ENCODE measurements at places on chromosomes 11 and 22.

DNA sequence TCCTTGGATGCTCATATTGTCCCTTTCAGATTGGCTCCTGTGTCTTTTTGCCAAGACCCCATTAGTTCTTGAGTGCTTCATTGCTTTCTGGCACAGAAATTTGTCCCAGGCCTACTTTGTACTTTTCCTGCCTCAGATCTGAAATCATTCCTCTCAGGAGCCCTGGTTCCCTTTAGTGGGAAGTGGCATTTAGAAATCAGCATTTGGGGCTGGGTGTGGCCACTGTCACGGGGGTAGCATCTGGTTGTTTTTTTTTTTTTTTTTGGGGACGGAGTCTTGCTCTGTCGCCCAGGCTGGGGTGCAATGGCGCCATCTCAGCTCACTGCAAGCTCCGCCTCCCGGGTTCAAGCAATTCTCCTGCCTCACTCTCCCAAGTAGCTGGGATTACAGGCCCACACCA is 18.2 kb downstream of the PPFIA1 start:
- DNase-seq: no peak

DNA sequence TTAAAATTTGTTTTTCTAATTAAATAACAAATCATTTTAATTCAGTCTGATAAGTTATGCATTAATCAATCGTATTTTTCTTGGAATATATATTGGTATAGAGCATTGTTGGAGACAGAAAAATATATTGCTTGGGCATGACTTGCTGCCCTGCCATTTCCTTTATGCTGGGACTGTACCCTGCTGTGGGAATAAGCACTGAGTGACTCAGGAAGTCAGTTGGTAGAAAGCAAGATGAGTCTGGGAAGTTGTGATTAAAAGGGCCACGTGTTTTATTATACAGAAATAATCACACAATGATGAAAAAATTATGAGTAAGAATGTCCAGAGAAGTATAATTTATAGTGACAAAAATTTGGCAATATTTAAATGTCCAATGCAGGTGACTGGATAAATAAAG is 139.5 kb downstream of the KIF18A start:
- no peak for DNase-seq

GRCh38 chr22:19645391-19645790 is 68.9 kb upstream of the SEPTIN5 start:
- DNase-seq: no peak

DNA sequence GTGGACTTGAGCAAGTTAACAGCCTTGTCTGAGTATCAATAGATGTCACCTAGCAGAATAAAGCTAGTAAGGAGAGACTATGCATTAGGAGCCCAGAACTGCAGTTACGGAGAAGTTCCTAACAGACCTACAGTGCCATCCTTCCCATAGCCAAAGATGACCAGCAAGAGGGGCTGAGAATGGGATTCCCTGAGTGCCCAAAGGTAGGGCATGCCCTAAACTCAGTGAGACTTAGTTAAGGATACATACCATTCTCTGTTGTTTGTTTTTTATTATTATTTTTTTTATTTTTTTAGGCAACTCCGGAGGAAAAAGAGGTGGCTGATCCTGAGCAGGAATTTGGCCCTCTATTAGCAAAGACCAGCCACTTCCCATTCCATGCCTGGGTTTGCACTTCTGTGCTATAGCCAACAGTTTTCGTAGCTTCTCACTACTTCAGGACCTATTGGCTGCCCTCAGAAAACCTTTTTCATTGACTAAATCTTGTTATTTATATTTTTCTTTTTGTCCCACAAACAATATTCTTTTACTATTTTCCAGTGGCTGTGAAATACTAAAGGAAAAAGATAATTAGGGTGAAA is 33.3 kb upstream of the CCDC34 start:
- no peak for DNase-seq

DNA sequence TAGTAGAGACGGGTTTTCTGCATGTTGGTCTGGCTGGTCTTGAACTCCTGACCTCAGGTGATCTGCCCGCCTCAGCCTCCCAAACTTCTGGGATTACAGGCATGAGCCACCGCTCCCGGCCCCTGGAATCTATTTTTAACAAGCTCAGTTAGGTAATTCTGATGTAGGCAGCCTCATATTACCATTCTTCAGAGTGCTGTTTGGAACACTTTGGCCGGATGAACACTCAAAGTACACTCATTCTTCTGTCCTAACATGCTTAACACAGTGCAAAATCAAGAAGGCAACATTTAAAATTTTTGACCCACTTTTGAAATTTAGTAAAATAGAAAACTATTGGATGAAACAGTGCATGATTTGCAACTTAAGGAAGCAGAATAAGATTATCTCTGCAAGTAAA is 586.7 kb upstream of the CHORDC1 start:
- DNase-seq: no peak

Measured in BE2C (cell line).